ENCODE measurements at places on chromosomes 11 and 22.

- DNase-seq = no peak
Measured at GRCh38 chr11:43907028-43907975, 26.7 kb downstream of the ALKBH3 start.

- DNase-seq = no peak
Measured at GRCh38 chr11:11724994-11725393, 103.2 kb upstream of the GALNT18 start.

DNA sequence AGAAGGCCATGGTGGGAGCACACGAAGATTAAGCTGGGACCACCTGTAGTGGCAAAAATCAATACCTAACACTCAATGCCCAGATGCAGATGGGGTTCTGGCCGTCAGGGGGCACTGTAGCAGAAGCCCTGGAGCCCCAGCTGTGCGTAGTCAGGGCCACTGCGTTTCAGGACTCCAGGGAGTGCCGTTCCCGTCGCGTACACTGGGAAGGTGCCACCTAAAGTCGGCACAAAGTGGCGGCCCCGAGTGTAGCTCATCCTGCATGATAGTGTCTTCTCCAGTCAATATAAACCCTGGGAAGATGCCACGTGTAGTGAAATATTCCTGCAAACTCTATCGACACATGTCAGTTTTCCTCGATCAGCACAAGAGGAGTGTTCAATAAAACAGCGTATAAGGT is 123.8 kb upstream of the NTM start:
- DNase-seq = no peak

- DNase-seq = no peak
Measured at GRCh38 chr11:57620467-57620866, 23.0 kb downstream of the SERPING1 start.

DNA sequence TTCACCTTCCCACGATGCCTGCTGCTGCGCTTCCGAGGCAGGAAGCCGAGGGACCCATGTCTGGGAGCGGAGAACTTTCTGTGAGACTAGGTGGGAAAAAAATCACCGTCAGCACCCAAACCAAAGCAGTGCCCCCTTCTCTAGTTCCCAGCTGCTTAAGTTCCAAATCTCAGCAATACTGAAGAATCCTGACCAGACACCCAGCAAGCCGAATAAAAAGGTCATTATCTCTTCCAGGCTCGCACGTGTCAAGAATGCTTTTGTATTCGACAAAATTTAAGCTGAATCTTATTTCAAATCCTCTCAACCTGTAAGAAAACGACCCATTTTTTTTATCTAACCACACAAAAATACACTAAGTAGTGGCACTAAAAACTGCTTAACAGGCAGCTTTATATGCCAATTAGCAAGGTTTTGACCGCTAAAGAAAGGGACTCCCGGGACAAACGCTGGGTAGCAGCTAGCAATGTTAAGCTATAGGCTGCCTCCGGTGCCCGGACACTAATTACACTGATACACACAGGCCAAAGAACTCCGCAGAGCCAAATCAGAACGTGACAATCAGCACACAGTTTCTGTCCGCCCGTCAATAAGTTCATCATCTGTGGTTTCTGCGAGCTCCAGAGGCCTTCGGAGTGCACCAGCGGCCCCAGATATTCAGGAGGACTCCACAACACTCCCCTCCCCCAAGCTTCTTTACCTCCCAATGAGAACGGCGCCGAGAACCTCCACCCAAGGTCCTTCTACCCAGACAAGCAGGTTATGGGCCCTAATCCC is 728 bp downstream of the RPL3 start:
- DNase-seq = peak; percentile 54

DNA sequence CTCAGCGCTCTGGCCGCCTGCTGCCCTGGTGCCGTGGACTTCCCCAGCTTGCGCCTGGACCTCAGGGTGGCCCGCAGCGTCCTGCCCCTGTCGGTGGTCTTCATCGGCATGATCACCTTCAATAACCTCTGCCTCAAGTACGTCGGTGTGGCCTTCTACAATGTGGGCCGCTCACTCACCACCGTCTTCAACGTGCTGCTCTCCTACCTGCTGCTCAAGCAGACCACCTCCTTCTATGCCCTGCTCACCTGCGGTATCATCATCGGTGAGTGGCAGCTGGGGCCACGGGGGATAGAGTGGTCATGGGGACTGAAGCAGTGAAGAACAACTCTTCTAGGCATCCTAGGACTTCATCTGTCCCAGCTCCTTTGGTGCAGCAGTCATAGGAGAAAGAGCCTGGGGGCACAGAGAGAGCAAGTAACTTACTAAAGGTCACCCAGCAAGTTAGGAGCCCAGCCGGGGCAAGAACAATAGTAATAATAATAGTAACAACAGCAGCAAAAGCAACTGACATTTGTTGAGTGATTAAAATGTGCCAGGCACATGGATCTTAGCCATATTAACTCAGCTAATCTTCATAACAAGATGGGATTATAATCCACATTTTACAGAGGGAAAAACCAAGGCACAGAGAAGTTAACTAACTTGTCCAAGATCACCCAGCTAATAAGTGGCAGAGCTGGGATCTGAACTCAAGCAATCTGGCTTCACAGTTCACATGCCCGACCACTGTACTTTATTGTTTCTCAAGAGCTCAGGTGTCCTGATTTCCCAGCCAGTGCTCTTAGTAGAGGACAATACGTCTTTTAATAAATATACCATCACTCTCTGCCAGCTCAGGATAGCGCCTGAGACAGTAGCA is 1.4 kb downstream of the SLC35C1 start:
- no peak for DNase-seq

GRCh38 chr11:60950024-60950423 is 2.0 kb downstream of the SLC15A3 start:
- DNase-seq = no peak

- DNase-seq = no peak
Measured at GRCh38 chr22:36289406-36289870, 36.5 kb downstream of the APOL1 start.

DNA sequence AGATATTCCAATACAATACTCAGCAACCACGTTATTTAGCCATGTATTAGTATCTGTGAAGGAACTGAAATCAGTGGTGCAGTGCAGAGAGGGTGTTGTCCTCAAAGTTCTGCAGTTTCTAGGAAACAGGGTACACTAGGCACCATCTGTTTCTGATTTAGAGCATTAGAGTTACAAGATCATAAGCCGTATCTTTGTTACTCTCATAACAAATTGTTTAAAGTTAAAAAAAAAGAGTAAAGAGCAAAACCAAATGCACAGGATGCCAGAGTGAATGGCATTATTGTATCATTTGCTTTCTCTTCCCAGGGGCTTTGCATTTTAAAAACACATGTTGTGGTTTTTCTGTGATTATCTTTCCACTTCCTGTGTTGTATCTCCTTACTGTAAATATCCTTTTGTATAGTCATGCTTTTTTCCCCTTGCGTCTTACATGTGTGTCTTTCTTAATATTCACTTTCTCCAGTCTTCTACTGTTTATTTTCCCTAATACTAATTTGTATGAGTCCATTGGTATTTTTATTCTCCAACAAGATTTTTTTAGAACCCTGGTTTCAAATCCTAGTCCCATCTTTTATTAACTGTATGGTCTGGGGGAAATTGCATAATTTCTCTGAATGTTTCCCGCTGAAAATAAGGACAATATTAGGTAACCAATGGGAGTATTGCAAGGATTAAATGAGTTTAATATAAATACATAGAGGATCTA is 15.2 kb upstream of the NUP160 start:
- DNase-seq = peak; percentile 39

- no peak for DNase-seq
Measured at GRCh38 chr11:98531576-98531975, 489.2 kb upstream of the CNTN5 start.

DNA sequence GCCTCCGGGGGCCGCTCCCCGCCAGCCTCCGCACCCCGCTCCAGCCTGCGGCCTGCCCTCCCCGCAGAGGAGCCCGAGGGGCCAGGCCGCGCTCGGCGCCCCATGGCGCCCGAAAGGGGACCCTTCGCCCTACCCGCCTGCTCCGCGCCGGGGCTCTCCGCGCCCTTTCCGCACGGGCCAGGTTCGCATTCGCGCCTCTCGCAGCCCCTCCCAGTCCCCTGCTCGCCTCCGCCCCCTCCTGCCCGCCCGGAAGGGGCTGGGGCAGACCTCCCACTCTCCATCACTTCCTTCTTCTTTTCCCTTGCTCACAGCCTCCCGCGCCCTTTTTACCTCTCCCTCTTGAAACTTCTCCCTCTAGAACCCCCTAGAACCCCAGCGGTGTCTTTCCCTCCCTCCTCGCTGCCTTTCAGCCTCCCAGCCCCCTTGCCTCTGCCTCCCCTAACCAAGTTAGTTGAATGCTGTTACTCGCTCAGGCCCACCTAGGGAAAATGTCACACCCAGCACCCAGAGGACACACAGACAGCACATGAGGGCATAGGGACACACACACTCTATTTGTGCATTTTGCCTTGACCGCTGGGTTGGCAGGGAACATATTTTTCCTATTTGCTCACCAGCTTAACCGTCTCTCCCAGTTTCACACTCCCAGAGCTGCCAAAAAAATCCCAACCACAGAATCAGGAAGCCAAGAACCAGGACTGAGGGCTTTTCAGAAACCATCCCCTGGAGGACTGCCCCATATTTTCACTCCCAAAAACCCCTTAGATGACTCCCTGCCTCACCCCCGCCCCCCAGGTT is at the start of gene SLC43A3:
Gene SLC43A3, minus strand, starts transcription at position 193 of the 798 bp plus-strand sequence. CDS start 949 bp downstream, outside the sequence.
- no peak for DNase-seq

GRCh38 chr11:107898270-107898669 is 30.0 kb upstream of the RAB39A start:
- peak; percentile 85 for DNase-seq

DNA sequence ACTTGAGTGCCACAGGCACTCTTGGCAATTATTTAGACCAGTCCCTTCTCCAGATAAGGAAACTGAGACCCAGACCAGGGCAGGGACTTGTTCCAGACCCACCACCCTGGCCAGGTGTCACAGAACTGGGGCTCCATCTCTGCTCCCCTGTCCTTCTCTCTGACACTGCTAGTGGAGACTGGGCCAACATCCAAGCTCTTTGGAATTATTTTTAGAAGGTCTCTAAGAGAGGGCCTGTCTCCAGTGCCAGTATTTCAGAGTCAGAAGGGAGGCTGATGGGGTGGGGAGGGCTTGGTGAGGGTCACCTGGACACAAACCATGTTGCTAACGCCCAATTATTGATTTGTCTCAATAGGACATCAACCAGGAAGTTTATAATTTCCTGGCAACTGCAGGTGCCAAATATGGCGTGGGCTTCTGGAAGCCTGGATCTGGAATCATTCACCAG is 32.7 kb downstream of the POLR3H start:
- DNase-seq = no peak

DNA sequence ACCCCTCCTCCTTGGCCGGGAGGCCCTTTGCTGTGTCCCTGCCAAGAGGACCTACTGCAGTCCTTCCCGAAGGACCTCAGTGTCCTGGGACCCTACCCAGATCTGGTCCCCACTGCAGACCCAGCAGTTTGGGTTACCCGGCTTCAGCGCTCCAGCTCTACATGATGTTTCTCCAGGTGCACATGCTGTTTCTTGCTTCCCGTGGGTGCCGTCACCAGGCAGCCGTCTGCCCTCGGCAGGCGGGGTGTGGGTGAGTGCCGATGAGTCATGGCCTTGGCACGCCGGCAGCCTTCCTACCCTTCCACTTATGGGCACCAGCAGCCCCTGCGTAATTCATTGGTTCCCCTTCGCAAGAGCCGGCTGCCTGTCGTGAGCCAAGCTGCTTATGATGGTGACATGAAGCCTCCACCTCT is 101.8 kb downstream of the BCR start:
- no peak for DNase-seq

DNA sequence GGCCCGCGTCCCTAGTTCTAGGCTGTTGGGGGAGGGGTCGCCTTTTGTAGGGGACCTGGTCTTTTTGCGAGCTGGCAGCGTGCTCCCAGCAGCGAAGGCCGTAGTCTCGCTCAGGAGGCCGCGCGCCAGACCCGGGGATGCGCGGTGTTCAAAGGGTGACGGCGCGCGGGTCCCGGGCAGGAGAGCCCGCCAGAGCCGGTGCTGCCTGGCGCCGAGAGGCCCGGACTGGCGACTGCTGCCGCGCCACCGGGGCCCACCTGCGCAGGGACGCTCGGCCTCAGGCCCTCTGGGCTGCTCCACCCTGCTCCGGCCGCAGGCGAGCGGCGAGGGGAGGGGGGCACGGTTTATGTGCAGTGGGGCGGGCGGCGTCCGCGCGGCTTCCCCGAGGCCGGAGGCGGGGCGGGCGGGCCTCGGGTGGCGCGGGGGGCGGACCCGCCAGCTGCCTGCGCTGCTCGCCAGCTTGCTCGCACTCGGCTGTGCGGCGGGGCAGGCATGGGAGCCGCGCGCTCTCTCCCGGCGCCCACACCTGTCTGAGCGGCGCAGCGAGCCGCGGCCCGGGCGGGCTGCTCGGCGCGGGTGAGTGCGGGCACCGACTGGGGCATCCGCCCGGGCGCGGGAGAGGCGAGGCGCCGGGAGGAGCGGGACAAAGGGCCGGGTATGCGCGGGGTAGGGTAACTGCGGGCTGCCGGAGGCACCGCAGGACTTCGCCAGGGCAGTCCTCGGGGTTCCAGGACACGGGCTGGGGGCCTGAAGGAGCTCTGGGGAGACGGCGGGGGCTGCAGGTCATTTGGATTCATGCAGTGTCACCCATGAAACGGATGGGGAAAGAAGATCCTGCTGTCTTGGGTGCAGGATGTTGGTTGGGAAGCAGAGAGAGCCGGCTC is at the start of gene PRSS23:
Gene PRSS23, plus strand, starts transcription at position 467 of the 884 bp plus-strand sequence. CDS start 7,102 bp downstream, outside the sequence.
- DNase-seq = no peak

DNA sequence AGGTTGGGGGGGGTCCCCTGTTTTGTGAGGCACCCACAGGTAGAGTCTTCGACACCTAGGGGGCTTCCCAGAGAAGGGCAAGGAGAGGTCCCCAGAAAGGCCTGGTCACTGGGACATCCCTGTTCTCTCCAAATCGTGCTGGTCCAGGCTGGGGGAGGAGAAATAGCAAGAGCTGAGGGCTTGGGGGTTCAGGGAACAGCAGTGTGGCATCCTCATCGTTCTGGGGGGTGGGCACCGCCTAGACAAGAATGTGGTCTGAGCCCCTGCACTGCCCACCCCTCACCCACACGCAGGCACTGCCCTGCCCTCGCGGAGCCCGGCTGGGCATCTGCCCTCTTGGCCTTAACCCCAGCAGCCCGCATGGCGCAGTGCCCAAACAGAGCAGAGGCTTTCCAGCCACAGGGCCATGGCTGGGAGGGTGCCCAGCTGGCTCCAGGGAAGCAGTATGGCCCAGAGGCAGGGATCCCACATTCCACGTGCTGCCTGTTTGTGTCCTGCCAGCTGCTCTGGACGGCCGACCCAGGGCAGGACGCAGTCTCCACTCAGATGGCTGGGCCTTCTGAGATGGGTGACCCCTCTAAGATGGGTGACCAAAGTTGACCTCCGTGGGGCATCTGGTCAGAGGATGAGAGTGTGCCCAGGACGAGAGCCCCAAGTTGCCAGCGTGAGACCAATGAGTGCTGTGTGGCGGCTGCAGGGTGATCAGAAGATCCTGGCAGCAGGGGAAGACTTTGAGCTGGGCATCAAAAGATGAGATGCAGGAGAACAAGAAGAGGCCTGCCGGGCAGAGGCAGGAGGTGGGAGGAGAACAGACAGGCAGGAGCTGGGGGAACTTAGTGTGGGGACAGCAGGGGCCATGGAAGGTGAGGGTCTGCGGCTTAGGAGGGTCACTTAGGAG is 14.4 kb downstream of the SCARF2 start:
- DNase-seq = no peak

DNA sequence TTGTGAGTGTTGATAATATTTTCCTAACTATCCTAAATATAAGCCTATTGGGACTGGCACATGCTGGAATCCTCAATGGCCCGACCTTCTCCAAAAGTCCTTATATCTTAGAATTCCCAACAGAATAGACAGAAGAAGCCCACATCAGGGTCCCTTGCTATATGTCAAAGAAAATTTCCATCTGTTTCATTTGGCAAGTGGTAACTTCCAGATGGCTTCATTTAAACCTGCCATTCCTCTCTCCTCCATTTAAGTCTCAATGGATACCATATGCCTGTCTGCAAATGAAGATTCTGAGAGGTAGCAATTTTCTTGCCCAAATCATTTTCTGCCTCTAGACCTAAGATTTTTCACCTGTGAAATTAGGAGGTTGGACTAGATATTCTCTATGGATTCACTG is 73.1 kb upstream of the KCNA4 start:
- DNase-seq = no peak

Measured in SW 1271 (cell line).